Activated naive CD4-positive, alpha-beta T cell treated with anti-CD3 and anti-CD28 coated beads, Interleukin-2, amount 50 U/mL, for 72 hours (primary cell): ENCODE measurements at places on chromosomes 13 and 19.

DNA sequence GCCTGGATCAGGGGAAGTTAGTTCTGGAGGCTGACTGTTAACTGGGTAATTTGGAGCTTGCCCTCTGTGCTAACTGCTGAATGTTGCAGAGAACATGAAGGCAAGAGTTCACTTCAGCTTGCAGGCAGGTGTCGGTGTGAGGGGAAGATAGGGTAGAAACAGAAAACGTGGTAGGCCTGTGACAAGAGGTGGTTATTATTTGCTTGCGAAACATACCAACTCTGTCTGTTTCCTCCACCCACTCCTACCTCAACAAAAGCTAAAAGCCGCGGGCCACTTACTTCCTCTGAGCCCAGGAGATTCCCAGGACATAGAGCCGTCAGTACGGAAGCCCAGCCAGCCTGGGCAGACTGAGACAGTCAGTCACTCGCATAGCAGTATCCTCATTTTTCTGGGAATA lies 119.2 kb upstream of the ABCC4 start:
- DNase-seq = no peak

DNA sequence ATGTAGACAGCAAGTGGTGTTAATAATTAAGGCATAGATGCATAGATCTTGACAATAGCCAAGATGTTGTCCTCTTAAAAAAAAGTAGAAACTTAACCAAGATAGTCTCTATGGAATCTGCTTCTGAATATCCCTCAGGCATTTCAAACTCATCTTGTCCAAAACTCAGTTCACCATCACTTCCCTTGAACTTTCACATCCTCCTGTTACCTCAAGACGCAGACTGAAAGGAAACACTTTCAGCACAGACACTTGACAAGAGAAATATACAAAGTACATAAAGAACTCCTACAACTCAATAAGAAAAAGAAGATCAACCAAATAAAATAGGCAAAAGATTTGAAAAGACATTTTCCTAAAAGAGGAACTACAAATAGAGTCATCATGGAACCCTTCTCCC lies 451.1 kb downstream of the FOXO1 start:
- DNase-seq = no peak

DNA sequence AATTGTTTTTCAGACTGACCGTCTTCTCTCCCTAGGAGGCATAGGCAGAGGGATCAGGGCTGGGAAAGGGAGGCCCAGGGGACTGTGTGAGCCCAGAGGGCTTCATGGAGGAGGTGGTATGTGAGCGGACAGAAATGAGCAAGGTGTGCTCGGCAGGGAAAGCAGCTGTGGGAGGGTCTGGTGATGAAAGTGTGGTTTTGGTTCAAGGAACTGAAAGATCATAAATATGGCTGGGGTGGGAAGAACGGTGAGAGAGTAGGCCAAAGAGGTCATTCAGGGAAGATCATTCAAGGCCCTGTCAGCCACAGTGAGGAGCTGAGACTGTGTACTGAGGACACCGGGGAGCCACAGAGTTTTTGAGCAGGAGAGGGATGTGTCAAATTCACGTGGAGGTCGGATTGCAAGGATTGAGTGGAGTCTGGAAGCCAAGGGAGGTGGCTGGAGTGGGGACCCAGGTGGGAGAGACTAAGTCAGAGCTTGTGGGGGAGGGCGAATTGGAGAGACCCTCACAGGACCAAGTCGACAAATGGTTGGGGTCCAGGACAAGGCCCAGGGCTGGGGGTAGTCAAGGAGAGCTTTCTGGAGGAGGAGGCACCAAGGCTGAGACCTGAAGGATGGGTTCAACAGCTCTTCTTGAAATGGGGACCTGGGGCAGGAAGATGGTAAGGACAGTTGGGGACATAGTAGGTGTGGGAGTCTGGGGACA lies 7.6 kb downstream of the PLD3 start:
- no peak for DNase-seq

- DNase-seq = no peak
Observed at GRCh38 chr13:39960191-39960590, 304.7 kb downstream of the COG6 start.

- no peak for DNase-seq
Observed at GRCh38 chr13:77250975-77251374, 75.9 kb downstream of the MYCBP2 start.

DNA sequence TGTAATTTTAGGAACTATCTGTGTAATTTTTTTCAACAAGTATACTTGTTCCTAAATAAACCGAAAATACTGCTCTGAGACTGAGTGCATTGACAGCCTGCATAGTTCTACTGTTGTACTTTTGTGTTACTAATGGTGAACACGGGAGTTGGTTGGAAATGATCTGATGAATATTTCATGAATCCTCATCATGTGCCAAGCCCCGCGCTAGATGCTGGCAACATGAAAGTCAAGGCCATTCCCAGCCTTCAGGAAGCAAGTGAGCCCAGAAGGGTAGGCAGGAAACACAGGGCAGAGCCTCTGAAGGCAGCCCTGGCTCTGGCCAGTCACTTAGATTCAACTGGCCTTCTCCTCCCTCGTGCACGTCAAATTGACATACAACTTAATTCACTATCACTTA lies 106.1 kb downstream of the ABCC4 start:
- no peak for DNase-seq

DNA sequence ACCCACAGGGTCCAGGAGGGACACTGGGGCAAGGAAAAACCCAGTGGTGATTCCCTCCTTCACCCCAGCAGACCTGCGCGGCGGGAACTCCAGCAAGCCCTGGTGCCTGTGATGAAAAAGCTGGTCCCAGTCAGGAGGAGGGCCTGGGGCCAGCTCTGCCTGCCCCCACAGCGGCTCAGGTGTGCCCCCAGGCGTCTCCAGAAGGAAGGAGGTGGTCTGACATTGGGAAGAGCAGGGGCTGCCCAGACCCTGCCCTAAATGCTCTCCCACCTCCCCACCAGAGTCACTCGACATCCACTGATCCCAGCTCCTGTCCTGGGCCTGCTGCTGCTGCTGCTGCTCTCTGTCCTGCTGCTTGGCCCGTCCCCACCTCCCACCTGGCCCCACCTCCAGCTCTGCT lies 6.2 kb downstream of the PTH2 start:
- DNase-seq = no peak

GRCh38 chr19:55581823-55582223 lies 1.2 kb upstream of the ZNF579 start:
- no peak for DNase-seq

DNA sequence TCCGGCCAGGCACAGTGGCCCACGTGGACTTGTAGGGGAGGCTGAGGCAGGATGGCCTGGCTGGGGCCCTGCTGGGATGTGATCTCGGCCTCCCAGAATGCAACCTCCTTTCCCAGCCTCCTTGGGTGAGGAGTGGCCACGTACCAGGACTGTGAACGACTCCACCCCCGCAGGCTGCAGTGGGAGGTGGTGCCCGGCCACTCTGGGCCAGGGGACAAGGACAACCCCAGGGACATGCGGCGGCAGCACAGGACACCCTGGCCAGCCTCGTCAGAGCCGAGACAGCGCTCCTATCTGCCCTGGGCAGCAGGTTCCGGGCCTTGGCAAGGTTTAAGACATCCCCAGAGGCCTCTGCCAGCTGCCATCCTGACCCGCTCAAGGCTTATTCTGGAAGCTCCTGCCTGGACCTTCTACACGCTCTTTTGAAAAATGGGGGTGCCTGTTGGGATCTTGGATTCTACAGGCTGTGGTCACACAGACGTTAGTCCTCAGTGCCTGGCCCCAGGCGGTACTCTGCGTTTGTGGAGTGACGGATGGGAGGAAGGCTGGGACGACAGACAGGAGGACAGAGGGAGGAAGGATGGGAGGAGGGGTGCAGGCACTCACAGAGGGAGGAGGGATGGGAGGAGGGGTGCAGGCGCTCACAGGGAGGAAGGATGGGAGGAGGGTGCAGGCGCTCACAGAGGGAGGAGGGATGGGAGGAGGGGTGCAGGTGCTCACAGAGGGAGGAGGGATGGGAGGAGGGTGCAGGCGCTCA lies 19.9 kb upstream of the CACTIN start:
- DNase-seq = no peak

GRCh38 chr13:76297331-76297730 lies 588.9 kb downstream of the KCTD12 start:
- DNase-seq = no peak

GRCh38 chr13:104733427-104733826 lies 1667.2 kb upstream of the SLC10A2 start:
- DNase-seq = no peak

GRCh38 chr19:36973021-36973843 lies 57.1 kb downstream of the ZNF568 start:
- DNase-seq = peak; percentile 71

- no peak for DNase-seq
Observed at GRCh38 chr19:21839976-21840375, 4.0 kb upstream of the ZNF43 start.

GRCh38 chr19:43464134-43464775 lies 1.2 kb downstream of the LYPD3 start:
- DNase-seq = no peak

GRCh38 chr13:44103429-44104196 lies 223.9 kb downstream of the LACC1 start:
- DNase-seq = no peak

GRCh38 chr13:73275163-73275562 lies 216.4 kb downstream of the KLF5 start:
- DNase-seq = no peak

DNA sequence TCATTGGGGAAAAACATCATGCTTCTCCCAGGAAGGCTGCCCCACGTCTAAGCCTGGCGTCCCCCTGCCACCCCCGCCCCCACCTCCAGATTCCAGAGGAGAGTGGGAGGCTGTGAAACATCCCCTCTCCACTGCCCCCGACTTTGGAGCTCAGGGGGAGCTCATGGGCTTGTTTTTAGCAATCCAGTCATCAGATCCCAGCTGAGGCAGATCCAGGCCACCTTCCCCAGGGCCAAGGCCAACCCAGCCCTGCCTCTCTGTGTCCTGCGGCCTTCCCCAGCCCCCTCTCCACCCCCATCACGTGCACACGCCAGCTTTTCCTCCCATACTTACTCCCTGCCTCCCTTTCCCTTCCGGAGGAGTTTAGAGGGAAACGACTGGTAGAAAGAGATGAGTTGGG lies 38.8 kb downstream of the SHISA2 start:
- DNase-seq = no peak

DNA sequence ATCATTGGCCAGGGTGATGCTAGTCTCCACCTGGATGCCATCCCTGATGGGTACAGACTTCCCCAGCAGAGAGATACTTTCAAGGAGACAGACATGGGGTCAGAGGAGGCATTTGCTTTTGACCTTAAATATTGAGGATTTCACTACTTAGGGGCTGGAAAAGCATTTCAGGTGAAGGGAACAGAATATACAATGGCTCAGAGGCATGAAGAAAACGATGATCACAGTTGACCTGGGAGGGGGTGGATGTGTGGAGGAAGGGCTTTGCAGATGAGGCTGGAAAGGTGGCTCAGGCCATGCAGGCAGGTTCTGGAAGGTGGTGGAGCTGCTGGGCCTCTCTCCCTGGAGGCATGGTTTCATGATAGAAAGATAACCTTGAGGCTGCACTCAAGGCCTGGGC lies 3.9 kb downstream of the MATK start:
- no peak for DNase-seq

DNA sequence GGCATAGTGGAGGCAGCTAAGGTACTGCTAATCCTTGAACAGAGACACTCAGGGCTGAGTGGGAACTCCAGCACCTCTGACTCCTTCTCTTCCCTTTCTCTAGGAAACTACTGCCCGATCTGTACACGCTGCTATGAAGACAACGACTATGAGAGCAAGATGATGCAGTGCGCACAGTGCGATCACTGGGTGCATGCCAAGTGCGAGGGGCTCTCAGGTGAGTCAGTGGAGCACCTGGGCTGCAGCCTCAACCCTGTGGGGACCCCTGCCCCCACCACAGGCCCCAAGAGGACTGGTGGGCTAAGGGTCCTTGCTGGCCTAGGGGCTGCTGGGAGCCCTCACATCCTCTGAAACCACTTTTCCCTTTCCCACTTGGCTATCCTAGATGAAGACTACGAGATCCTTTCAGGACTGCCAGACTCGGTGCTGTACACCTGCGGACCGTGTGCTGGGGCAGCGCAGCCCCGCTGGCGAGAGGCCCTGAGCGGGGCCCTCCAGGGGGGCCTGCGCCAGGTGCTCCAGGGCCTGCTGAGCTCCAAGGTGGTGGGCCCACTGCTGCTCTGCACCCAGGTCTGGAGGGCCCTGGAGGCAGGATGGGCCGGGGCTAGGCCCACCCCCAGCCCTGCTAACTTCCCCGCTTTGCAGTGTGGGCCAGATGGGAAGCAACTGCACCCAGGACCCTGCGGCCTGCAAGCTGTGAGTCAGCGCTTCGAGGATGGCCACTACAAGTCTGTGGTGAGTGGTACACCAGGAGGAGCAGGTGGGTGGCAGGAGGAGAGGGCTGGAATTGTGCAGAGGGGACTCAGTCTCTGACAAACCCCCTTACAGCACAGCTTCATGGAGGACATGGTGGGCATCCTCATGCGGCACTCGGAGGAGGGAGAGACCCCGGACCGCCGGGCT lies 9.5 kb downstream of the KMT2B start:
- DNase-seq = no peak

- no peak for DNase-seq
Observed at GRCh38 chr19:46073268-46073922, 32.6 kb upstream of the IGFL4 start.

GRCh38 chr19:5792224-5792623 lies 1.3 kb upstream of the DUS3L start:
- no peak for DNase-seq

GRCh38 chr19:50926144-50926543 lies 14.9 kb upstream of the KLK4 start:
- DNase-seq = no peak

GRCh38 chr13:49046519-49046918 lies 70.8 kb downstream of the FNDC3A start:
- DNase-seq = no peak

GRCh38 chr19:11291991-11292390 lies 4.0 kb upstream of the TSPAN16 start:
- no peak for DNase-seq

DNA sequence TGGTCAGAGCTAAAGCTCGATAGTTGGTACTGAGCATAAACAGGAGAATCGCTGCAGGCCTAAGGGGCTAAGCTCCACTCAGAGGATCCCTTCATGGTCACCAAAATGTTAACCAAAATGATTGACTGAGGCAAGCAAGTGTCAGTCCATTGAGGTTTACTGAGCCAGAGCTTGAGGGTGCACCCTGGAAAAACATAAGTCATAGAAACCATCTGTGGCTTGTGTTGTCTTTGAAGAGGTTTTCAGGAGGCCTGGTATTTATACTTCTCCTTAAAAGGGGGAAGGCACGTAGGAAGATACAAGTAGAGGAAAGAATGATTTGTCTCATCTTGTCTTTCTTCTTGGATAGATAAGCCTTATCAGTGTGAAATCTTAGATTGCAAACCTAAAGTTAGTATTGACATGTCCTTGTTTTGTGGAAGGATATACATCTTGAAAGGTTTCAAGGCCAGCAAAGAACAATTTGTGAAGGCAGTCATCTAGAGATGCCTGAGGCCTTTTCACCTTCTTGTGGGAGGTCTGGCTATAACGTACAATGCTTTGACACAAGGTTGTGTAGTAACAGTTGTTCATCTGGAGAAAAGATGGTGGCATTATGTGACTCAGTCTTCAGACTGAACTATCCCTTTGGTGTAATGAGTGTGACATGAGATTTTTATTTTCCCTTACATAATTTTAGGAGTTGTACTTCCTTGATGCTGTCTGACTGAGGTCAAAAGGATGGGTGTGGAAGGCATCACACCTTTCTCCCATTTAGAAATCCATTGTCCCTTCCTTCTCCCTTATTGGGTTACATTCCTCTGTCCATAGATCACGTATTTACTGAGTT lies 14.7 kb upstream of the CEACAM6 start:
- no peak for DNase-seq
